ENCODE measurements at places on chromosomes 6 and 20.

- DNase-seq: no peak
Measured at GRCh38 chr6:42352856-42353564, 98.7 kb downstream of the TRERF1 start.

DNA sequence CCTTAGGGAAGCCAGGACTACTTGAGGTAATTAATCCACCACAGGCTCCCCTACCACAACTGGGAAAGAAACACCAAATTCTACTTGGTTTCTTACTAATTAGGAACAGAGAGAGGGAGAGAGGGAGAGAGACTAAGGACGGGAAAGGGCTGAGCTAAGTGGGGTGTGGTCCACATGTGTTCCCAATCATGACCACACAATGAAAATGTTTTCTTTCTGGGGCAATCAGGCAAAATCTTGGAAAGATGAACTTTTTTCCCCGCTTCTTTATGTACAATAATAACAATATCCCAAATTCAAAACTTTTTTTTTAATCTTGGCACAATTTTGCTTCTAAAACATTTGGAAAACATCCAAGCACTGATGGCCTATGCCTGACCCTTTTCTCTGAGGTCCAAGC, 734.4 kb downstream of the MAFB start:
- DNase-seq: no peak

GRCh38 chr6:29974901-29975560, 32.7 kb downstream of the HLA-A start:
- no peak for DNase-seq

- DNase-seq: no peak
Measured at GRCh38 chr6:17103715-17104114, 1.9 kb downstream of the STMND1 start.

DNA sequence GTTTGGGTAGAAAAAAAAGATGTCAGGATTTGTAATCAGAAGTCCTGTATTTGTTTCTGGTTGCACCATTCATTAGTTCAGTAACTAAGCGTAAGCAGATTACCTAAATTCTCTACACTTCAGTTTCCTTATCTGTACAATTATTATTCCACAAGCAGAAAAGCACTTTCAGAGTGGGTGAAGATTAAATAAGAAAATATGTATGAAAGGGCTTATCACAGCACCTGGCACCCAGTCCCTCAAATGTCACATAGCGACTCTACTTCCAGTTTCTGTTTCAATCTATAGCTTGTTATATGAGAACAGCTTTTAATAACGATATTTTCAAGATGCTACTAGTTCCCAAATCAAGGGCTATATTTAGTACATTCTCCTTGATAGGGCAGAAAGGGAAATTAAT, 31.4 kb downstream of the RGS17 start:
- DNase-seq: no peak

- DNase-seq: no peak
Measured at GRCh38 chr6:104413767-104414166, 446.0 kb downstream of the HACE1 start.

DNA sequence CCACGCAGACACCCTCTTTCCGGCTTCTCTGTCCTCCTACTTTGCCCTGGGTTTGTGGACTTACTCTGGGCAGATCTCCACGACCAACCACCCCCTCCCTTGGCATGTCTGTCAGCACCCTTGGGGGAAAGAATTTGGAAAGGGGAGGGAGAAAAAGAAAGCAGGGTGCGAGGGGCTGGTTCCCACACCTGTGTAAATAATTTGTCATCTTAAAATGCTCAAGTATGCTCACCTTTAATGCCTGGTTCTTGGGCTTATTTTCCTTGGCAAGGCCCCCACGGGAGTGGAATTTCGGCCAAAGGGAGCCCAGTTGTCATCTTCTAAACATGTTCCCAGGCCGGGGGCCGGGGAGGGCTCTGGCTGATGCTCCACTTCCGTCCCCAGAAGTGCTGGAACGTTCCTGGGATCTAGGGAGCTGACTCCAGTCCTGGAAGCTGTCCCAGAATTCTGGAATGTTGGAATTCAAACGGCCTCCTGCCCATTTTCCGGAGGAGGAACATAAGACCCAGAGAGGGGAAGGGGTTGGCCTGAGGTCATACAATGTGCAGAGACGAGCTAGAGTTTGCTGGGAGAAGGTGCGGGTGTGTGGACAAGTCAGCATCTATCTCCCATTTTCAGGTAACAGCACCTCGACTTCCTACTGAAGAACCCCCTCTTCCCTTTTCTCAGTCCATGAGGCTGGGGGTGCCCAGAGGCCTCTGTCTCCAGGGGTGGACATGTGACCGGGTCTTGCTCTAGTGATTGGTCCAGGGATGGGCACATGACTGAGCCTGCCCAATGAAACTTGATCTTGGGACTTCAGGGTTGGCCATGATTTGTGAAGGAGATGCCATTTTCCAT, 122.3 kb downstream of the CEBPB start:
- no peak for DNase-seq

DNA sequence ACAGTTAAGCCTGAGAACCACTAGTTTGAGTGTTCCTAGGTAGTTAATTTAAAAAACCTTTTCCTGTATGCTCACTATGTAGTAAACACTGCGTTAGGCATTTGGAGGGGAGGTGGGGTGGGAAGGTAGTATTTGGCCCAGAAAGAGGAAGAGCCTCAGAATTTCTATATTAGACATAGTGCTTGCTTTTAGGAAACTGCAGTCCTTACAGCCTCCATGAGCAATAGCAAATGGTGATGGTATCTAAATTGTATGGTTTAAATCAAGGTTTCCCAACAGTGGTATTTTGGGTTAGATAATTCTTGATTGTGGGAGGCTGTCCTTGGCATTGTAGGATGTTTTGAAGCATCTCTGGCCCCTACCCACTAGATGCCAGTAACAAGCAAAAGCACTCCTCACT, 61.5 kb upstream of the RIPOR2 start:
- DNase-seq: peak; percentile 40

GRCh38 chr20:61300709-61301108, 48.6 kb downstream of the CDH4 start:
- no peak for DNase-seq

All from KBM-7 (cell line).